Cortex of kidney (tissue), 1 donor: ENCODE measurements at places on chromosomes 16 and 17.

DNA sequence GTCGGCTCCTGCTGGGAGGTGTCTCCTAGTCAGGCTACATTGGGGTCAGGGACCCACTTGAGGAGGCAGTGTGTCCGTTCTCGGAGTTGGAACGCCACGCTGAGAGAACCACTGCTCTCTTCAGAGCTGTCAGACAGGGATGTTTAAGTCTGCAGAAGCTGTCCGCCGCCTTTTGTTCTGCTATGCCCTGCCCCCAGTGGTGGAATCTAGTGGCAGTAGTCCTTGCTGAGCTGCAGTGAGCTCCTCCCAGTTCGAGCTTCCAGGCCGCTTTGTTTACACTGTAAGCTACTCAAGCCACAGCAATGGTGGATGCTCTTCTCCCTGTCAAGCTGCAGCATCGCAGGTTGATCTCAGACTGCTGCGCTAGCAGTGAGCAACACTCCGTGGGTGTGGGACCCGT is 36.0 kb downstream of the ITFG1 start:
- no peak for DNase-seq

DNA sequence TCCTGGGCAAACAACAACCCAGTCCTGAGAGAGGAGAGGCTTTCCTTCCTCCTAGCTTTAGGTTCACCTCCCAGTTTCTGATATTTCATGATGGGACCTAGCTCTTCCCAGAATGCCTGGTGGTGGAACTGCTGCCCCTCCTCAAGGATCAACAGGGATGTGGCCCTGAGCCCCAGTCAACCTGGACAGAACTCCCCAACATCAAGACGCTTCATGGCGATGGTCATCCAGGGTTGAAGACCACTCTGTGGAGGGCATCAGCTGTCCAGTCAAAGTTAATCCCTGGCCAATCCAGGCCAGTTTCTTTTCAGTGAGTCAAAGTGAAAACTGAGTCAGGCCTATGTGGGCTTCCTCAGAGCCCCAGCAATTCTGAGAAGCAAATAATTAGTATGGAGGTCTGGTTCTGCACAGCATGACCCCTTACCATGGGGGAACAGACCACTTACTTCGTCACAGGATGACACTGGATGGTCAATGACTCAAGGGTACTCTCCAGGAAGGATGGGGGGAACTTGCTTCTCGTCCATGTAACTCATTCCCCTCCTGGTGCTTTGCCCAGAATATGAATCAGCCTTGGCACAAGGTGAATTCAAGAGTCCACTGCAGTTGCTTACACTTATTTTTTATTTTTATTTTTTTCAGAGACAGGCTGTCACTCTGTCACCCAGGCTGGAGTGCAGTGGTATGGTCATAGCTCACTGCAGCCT is 14.7 kb upstream of the XYLT2 start:
- DNase-seq, result no peak

GRCh38 chr16:78648517-78648916 is 549.1 kb downstream of the WWOX start:
- no peak for DNase-seq

GRCh38 chr16:79009896-79010295 is 590.6 kb downstream of the MAF start:
- no peak for DNase-seq

DNA sequence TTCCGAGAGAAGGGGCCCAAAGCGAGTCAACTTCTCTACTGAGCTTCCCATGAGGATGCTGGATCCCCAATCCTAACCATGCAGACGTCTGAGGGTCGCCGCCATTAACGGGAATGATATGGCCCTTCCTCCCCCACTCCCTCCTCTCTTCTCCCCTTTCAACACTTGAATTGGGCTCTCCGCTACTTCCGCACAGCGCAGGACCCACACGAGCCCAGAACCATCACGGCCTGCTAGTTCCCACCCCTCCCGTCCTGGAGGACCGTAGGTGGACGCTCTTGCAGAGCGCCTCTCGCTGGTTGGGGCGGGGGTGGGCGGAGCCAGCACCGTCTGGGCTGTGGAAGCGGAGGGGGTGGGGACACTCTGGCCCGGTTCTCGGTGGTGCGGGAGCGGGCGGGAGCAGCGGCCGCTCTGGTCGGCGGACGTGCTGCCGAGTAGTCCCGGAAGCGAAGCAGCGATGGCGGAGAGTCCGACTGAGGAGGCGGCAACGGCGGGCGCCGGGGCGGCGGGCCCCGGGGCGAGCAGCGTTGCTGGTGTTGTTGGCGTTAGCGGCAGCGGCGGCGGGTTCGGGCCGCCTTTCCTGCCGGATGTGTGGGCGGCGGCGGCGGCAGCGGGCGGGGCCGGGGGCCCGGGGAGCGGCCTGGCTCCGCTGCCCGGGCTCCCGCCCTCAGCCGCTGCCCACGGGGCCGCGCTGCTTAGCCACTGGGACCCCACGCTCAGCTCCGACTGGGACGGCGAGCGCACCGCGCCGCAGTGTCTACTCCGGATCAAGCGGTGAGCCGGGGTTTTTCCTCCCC is at the start of gene UBE2Z:
TSS of gene UBE2Z (plus strand) at position 361 of the 797 bp plus-strand sequence. CDS start at position 458, 97 bp downstream.
- DNase-seq, result no peak

- DNase-seq, result no peak
Observed at GRCh38 chr17:57138956-57139576, 54.0 kb downstream of the AKAP1 start.

DNA sequence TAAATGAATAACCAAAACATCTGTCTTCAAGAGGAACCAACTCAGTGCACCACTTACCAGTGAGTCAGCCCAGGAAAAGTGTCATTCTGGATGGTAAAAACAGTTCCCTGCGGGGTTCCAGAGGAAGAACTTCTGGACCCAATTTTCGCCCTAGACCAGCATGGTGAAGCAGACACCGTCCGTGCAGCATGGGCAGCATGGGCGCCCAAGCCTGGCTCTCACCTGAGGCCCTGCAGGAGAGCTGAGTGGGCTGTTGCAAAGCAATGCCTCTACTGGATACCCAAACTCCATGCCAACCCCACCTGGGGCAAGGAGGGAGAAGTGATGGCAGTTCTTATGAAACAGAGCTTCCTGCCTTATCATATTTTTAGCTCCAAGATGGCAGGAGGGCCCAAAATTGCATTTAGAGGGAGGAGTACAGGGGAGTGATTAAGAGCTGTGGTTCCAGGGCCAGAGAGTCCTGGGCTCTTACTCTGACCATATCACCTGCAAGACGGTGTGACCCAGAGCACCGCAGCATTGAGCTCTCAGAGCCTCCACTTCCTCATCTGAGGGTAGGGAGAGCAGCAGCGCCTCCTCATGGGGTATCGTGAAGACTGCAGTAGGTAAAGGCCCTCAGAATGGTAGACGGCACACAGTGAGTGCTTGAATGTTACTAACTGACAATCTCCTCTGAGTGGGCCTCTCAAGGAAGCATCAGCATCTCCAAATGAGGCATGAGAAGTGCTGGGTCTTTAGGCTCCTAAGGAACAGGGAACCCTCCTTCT is 16.6 kb upstream of the INPP5K start:
- DNase-seq, result no peak

GRCh38 chr16:16112450-16113053 is 110.7 kb downstream of the ABCC6 start:
- DNase-seq, result no peak

DNA sequence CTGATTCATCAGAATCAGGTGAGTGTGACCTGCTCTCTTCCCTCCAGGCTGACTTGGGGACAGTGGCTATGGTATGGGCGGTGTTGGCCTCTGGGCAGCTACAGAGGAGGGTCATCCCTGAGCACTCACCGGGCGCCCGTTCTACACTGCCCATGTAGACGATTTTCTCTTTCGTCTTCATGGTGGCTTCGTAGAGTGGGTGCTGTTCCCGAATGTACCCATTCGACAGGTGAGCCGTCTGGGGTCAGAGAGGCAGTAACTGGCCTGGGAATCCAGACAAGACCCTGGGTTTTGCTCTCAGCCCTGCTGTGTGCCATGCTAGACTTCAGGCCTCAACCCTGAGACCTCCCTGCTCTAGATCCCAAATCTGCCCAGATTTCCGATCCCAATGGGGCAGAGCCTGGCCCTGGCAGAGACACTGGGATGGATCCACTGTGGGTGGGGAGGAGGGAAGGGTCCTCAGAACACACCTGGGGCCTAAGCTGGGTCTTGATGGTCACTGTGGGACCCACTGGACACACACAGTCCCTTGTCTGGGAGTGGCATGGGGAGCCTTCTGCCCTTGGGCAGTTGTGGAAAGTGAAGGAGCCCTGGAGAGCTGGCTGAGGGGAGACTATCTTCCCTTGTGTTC is 13.2 kb downstream of the USP6 start:
- no peak for DNase-seq

DNA sequence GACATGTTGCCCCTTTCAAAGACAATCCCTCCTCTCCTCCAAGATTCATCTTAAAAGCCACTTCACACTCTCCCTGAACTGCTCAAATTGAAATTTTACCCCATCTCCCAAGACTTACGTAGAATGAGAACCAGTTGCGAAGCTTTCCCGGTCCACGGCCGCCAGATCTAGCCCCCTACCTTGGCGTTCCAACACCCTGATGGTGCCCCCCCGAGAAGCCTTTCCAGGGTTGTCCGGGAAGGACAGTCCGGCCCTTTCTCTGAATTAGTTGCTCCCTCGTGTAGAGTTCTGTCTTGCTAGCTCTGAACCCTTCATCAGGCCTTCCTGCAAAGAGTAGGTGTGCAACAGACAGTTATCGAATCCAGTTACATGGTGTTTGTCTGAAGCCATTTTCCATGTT is 60.0 kb upstream of the DNAH17 start:
- no peak for DNase-seq

DNA sequence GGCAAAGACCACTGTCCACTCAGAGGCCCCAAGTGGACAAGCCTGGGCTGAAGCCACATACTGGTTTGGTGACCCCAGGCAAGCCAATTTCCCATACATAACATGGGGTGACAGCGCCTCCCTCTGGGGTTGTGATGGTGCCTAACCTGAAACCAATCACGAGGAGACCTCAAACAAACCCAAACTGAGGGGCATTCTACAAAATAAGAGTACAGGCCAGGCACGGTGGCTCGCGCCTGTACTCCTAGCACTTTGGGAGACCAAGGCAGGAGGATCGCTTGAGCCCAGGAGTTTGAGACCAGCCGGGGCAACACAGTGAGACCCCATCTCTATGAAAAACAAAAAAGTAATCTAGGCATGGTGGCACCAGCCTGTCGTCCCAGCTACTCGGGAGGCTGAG is 3.6 kb downstream of the P2RX5 start:
- no peak for DNase-seq

DNA sequence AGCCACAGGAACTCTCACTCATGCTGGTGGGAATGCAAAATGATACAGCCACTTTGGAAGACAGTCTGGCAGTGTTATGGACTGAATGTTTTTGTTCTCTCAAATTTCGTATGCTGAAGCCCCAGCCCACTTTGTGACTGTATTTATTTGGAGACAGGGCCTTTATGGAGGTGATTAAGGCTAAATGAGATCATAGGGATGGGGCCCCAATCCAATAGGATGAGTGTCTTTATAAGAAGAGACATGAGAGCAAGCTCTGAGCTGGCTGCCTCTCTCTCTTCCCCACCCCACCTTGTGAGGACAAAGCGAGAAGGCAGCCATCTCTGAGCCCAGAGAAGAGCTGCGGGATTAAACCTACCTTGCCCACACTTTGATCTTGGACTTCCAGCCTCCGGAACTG is 21.9 kb upstream of the RAI1 start:
- no peak for DNase-seq

DNA sequence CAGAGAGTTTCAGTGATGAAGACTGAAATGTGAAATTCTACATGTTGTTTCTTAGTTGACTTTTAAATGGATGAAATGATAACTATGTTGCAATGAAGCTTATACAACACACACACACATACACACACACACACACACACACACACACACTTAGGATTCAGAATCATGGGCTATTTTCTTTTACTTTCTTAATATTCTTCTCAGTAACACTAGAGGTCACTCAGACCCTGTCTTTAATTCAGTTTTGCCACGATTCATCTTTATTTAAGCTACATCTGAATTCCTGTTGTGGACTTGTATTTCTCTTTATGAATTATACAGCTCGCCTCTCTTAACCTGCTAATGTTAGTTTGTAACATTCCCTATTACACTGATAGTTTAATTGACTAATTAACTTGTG is 109.6 kb upstream of the GOT2 start:
- no peak for DNase-seq

- no peak for DNase-seq
Observed at GRCh38 chr16:20175358-20175757, 101.7 kb upstream of the GPR139 start.

DNA sequence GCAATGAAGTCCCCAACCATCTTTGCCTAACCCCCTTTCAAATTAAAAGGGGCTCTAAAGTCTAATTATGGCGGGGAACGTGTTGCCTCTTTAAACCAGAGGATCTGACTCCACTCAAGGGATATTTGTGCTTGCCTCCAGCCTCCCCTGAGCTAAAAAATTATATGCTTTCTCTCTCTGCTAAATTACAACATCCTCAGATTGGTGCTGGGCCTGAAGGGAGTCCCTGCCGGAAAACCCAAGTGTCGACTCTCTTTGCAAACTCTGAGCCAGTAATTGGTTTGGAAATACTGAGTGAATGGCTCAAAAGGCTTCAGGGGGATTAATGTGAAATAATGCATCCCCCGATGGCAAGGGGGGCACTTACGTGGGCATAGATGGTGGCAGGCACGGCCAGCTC is 208.5 kb upstream of the TNRC6C start:
- no peak for DNase-seq

DNA sequence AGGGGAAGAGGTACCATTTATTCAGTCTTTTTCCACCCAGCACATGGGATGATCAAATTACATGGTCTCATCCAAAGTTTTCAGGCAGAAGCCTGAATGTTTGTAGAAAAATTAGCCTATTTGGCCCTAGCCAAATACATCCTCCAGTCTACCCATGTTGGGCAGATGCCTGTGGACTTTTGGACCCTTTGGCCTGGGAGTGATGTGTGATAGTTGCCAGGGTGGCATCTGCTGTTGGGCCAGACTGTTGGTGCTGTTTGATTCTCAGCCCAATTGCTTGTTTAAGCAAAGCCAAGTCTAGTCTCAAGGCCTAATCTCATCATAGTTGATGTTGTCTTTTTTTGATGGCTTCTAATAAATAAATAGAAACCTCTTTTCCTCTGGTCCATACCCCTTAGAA is 419.0 kb downstream of the CDH13 start:
- no peak for DNase-seq

DNA sequence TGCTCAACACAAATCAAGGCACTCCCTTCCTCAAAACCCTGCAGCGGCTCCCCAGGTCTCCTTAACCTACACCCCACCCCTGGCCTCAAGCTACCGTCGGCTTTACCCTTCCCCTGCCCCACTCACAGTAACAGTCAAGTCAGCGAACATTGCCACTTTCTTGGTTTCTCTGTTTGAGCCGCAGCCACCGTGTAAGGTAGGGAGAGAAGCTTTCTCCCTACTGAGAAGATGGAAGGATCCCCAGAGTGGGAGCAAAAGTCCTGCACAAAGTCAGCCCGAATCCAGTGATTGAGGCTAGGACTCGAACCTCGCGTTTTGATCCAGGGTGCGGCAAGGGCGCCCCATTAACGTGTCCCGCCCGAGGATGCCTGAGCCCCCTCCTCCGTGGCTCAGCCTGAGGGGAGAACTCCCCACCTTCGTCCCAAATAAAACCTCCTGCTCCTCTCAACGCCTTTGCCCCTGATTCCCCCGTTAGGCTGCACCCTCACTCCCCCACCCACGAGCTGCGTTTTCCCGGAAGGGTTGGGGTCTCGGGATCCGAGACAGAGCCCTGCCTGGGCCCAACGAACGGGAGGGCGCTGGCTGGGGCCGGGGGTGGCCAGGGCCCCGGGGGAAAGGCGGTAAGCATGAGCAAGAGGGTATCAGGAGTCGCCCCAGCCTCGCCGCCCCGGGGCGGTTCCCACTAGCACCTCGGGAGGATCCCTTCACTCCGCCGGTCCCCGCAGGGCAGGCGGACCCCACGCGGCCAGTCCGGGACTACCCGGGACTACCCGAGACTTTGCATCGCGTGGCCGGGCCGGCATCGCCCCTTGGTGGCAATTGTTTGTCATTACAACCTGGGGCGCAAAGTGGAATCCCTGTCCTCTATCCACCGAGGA is 9.9 kb upstream of the NAGS start:
- DNase-seq, result no peak
